ENCODE measurements at places on chromosomes 2 and 18.

GRCh38 chr2:98465456-98466226, 21.0 kb downstream of the INPP4A start:
- DNase-seq, result peak; percentile 81

DNA sequence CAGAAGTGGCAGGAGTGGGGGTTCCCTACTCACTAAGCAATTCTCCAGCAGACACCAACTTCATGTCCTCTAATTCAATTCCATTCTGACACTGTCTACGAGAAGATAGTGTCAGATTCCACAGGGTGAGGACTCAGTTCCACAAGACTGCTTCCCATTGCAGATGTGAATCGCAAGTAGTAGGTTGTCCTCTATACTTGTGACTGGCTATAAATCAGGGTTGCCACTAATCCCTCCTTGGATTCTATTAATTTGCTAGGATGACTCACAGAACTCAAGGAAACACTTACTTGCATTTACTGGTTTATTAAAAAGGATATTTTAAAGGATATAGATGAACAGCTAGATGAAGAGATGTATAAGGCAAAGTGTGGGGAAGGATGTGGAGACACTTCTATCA, 184.1 kb upstream of the ACVR2A start:
- no peak for DNase-seq

DNA sequence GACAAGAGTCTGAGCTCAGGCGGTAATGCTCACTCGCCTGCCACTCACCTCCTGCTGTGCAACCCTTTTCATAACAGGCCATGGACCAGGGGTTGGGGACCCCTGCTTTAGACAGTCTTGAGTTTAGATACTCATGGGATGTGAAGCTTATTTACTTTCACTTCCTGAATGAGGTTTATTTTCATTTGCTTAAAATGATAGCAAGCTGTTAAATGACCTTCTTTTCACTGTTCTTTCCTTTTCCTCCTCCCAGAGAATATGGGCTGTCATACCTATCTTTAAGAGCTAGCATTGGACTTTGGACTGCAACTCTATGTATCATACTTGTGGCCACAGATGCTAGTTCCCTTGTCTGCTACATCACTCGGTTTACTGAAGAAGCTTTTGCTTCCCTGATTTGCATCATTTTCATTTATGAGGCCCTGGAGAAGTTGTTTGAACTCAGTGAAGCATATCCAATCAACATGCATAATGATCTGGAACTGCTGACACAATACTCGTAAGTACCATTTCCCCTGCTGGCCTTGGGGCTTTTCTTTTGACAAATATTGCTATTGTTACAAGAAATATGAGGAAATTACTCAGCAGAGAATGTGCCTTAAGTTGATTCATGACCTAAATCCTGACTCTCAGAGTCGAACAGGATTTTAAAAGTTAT, 168.5 kb downstream of the DPP4 start:
- DNase-seq, result peak; percentile 94

DNA sequence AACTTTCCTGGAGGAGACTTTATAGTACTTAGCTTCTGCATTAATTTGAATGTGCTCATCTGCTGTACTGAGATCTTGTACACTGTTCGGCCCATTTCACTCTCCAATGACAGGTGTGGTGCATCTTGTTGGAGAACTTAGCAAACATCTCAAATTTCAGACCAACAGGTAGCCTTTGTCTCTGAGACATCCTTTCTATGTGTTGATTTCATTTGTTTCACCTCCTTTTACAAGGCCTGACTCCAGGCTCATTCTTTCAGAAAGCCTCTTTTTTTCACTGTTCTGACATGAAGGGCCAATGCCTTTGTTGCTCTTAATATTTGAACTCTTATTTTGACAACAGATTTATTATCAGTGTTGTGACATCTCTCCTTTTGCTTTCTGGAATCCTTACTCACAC, 271.8 kb upstream of the FANCL start:
- no peak for DNase-seq

GRCh38 chr2:39704540-39704939, 38.8 kb downstream of the TMEM178A start:
- no peak for DNase-seq

DNA sequence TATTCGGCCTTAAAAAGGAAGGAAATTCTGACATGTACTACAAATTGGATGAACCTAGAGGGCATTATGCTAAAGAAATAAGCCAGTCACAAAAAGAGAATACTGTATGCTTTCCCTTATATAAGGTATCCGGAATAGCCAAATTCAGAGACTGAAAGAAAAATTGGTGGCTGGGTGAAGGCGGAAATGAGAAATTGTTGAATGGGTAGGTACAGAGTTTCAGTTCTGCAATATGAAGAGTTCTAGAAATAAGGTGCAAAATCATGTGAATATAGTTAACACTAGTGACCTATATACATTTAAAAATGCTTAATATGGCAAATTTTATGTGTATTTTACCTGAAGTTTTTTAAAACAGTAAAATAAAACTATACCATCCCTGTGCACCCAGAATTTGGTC, 43.1 kb downstream of the RMP24 start:
- DNase-seq, result no peak

GRCh38 chr2:2484301-2484700, 153.2 kb upstream of the MYT1L start:
- peak; percentile 59 for DNase-seq

Measured in NCI-H1105 treated with DMSO at 0.1 percent for 48 hours (cell line).